Activated CD8-positive, alpha-beta T cell treated with anti-CD3 and anti-CD28 coated beads for 36 hours (primary cell): ENCODE measurements at places on chromosomes 7 and 10. TPM values are rescaled to one million over a fixed set of nuclear protein-coding genes. Genes with fewer than 3 reads are reported as not detected.

DNA sequence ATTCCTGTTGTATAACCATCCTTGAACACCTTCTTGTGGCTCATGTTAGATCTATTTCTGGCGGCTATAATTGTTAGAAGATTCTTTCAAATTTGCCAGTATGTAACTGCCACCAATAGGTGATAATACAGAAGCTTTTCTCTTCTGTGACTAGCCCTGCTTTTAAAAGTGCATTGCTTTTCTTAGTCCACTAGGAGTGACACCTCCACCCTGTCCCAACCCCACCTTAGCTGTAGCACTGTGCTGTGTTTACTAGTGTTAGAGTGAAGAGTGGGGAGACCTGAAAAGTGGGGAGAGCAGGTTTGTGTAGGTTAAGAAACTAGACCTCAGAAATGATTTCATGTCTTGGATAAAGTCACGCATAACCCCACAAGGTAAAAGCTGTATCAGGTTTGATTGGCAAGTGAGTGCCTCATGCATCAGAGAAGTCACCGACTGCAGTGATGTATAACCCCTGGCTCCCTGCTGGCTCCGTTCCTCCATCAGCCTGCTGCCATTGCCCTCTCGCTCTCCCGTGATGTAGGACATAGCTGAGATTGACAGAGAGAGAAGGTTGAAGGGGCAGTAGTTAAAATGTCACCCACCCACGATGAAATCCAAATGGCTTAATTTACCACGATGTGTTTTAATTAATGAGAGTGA is 12.5 kb downstream of the NPVF start:
- no peak for DNase-seq
- H3K4me3 ChIP-seq = no peak overlapping the region
- peaks cover 17% of the 10 kb centered on the region for H3K27me3 ChIP-seq
- no peaks in the 10 kb centered on the region for H3K36me3 ChIP-seq
- H3K27ac ChIP-seq = no peak overlapping the region
- no peaks in the 10 kb centered on the region for H3K4me1 ChIP-seq

DNA sequence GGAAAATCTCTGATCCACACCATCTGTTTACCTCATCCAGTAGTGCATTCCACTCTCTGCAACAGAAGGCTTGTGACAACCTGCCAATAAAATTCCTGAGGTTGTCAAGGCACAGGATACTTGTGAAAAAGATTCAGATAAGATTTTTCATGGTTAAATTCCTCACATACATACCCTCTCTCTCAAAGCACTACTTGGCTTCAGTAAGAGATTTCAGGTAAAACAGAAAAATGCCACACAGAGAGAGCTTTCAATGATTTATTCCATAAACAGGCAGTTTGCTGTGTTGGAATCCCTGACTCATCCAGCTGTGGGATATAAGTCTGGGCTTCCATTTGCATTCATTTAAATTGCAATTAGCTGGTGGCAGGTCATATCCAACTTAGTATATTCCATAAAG is 99.7 kb upstream of the CAV2 start:
- no peak for DNase-seq
- no peak overlapping the region for H3K4me3 ChIP-seq
- H3K4me1 ChIP-seq = no peaks in the 10 kb centered on the region
- no peaks in the 10 kb centered on the region for H3K36me3 ChIP-seq
- peaks cover 12% of the 10 kb centered on the region for H3K27me3 ChIP-seq
- no peak overlapping the region for H3K27ac ChIP-seq

DNA sequence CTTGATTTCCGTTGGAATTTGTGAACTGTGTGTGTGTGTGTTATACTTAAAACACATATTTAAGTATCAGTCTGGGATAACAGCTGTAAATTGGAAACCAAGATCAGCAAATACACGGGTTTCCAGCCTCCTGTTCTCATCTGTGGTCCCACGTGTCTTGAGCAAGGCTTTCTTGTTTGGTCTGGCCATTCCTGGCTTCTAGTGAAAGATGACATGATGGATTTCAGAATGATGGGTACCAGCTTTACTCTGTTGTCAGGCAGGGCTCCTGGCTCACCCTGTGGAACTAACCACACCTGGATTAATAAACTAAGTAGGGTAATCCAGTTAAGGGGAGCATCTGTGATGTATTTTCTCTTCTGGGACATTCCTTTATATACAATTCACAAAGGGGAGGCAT is 346.2 kb upstream of the AOAH start:
- H3K36me3 ChIP-seq = peaks cover 33% of the 10 kb centered on the region
- no peak overlapping the region for H3K4me3 ChIP-seq
- no peaks in the 10 kb centered on the region for H3K27me3 ChIP-seq
- no peak for DNase-seq
- H3K27ac ChIP-seq = peak overlapping the region; percentile 51

GSTO2 gene
- total RNA-seq = 1.8 TPM

DNA sequence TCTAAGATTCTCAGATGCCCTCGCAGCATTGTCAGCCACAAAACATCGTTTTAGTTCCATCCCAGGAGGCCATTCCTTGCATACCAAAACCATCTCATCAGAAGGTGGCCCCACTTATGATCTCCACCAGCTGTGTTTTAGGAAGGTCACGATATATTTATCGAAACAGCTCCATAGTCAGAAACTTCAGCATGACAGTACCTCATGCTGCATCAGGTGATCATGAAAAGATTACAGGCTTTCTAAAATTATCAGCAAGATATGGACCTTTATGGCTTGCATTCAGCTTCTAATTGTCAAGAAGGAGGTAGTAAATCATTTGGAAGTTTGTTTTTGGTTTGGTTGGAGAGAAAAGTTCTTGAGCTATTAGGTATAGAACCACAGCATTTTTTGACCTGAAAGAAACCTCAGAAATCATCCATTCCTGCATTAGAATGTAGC is 20.0 kb downstream of the JAZF1 start:
- H3K4me3 ChIP-seq = no peak overlapping the region
- DNase-seq = no peak
- H3K4me1 ChIP-seq = peaks cover 16% of the 10 kb centered on the region
- H3K27ac ChIP-seq = no peak overlapping the region

DNA sequence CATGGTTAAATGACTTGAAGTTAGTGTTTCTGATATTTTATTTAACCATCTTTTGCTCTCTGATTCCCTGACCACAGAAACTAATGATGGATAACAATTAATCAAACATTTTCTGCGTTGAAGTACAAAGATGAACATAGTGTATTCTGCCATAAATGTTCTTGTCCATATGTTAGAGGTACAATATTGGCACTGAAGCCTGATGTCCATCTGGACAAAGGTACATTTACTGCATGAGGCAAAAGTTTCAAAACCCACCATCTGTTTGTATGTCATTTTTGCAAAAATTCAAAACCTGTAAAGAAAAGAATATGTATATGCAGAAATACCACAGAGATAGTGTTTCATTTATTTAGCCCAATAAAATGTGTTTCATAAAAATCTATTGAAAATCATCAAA is 861.5 kb downstream of the ANKRD7 start:
- no peak for DNase-seq
- H3K36me3 ChIP-seq = no peaks in the 10 kb centered on the region
- no peaks in the 10 kb centered on the region for H3K27me3 ChIP-seq
- H3K27ac ChIP-seq = no peak overlapping the region
- no peak overlapping the region for H3K4me3 ChIP-seq

GRCh38 chr7:93992421-93993110 is 11.6 kb downstream of the BET1 start:
- DNase-seq = no peak
- no peak overlapping the region for H3K4me3 ChIP-seq
- H3K27ac ChIP-seq = peak overlapping the region; percentile 1
- peaks cover 13% of the 10 kb centered on the region for H3K36me3 ChIP-seq

LIPM gene
- not detected for total RNA-seq

- no peak for DNase-seq
- H3K36me3 ChIP-seq = no peaks in the 10 kb centered on the region
- no peak overlapping the region for H3K27ac ChIP-seq
- no peak overlapping the region for H3K4me3 ChIP-seq
- peaks cover 2% of the 10 kb centered on the region for H3K27me3 ChIP-seq
- no peaks in the 10 kb centered on the region for H3K4me1 ChIP-seq
Observed at GRCh38 chr7:126696256-126697038, 556.3 kb downstream of the GRM8 start.

DNA sequence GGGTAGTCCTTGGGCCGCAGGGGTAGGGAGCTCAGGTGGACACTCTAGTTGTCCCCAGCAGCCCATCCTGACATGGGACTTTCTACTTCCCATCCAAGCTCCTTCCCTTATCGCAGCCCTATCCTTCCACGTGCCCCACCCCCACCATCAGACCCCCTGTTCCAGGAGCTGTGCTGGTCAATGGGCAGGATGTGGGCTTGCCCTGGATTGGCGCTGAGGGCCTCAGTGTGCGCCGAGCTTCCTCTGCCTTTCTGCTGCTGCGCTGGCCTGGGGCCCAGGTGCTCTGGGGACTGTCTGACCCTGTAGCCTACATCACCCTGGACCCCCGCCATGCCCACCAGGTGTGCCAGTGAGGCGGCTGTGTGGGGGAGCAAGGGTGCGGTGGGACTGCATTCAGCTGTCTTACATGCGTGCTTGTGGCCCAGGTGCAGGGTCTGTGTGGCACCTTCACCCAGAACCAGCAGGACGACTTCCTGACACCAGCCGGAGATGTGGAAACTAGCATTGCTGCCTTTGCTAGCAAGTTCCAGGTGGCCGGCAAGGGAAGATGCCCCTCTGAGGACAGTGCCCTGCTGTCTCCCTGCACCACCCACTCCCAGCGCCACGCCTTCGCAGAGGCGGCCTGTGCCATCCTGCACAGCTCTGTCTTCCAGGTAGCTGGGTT is 9.4 kb upstream of the ZNF467 start:
- no peak overlapping the region for H3K27ac ChIP-seq
- H3K4me1 ChIP-seq = no peaks in the 10 kb centered on the region

GRCh38 chr7:106206826-106207541 is 77.8 kb downstream of the NAMPT start:
- H3K36me3 ChIP-seq = no peaks in the 10 kb centered on the region
- H3K4me3 ChIP-seq = no peak overlapping the region
- no peak for DNase-seq
- peaks cover 4% of the 10 kb centered on the region for H3K4me1 ChIP-seq
- no peak overlapping the region for H3K27ac ChIP-seq
- H3K27me3 ChIP-seq = peaks cover 16% of the 10 kb centered on the region

- no peak for DNase-seq
- H3K27me3 ChIP-seq = peaks cover 18% of the 10 kb centered on the region
- peaks cover 5% of the 10 kb centered on the region for H3K4me1 ChIP-seq
- no peak overlapping the region for H3K4me3 ChIP-seq
- peaks cover 2% of the 10 kb centered on the region for H3K36me3 ChIP-seq
Observed at GRCh38 chr10:112966194-112966855, 16.3 kb downstream of the TCF7L2 start.
